Kidney (tissue), 22 donors: ENCODE measurements at places on chromosomes 3 and 15. TPM values are rescaled to one million over a fixed set of nuclear protein-coding genes. Genes with fewer than 3 reads are reported as not detected.

PLOD2 gene
- total RNA-seq = 66.0 TPM

TMF1 gene
- total RNA-seq = 38.8 TPM

ITGA11 gene
- 11.1 TPM for total RNA-seq

SEMA3G gene
- total RNA-seq = 25.7 TPM

PRICKLE2 gene
- 22.9 TPM for total RNA-seq

AGTR1 gene
- total RNA-seq = 5.6 TPM

GATA2 gene
- 31.4 TPM for total RNA-seq

AGBL1 gene
- not detected for total RNA-seq

SPG21 gene
- total RNA-seq = 82.8 TPM

CCDC39 gene
- total RNA-seq = 0.60 TPM

GP5 gene
- total RNA-seq = 0.22 TPM
